Activated naive CD4-positive, alpha-beta T cell (primary cell): ENCODE measurements at places on chromosomes 1 and 21.

DNA sequence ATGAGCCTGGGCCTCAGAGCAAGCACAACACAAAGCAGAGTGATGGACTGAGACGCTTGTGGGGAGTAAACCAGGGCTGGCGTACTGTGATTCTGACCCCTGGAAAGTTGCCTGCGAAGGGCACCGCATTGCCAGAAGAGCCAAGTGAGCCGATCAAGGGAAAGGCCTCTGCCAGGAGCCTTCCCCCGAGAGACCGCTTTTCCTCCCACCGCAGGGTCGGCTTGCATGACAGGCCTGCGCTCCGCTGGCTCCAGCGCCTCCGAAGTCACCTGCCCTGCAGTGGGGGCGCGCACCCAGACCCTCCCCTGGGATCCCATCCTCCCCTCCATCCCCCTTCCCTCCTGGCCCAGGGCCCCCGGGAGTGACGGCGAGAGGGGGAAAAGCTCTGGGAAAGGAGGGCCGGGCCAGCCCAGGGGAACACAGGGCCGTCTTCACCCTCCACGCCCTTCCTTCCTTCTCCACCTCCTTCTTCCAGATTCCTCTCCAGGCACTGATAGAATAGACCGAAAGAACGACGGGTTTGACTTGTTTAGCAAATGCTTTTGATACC, 165.0 kb downstream of the TRIM33 start:
- no peak for DNase-seq

DNA sequence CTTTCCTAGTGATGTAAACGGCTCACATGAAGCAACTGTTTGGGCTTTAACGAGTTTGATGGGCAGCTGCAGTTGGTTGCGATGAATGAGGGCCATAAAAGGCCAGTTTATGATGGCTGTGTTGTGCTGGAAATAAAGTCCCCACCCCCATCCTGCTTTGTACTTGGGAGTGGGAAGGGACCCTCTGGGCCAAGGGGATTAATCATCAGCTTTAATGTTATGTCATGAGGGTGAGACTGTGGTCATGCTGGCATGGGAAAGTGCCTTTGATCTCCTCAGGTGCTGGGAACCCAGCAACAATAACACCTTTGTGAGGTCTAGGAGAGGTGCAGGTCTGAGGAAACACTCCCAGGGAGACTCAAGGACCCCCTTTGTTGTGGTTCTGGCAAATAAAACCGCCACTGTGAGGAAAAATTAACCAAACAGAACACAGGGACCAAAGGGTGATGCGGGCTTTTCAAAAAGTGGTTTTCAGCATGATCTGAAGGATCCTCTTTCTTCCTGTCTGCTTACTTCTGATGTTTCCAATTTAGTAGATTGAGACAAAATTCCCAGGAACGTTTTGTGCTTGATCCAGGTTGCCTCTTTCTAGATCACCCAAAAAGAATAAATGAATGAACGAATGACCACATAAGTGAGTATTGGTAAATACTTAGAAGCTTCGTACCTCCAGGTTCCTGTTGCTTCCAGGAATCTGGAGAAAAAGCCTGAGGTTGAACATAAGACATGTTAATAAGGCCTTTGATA, 257.8 kb upstream of the HOOK1 start:
- no peak for DNase-seq

- DNase-seq: no peak
Observed at GRCh38 chr21:42027822-42028765, 17.9 kb upstream of the ZBTB21 start.

DNA sequence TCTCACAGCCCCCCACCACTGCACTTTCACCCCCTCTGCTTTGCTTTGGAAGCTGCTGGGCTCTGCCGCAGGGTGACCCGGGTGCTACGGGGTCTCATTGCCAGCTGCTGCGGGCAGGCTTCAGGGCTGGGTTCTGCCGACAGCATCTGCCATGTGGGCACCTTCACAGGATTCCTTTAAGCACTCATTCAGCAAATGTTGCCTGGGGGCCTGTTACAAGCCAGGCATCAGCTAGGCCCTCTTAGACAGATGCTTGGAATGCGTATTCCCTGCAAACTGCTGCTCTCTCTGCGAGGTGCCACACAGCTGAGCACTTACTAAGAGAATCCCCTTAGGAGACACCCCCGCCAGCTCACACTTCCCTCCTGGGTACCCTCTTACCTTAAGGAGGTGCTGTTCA, 29.2 kb downstream of the COL16A1 start:
- no peak for DNase-seq

DNA sequence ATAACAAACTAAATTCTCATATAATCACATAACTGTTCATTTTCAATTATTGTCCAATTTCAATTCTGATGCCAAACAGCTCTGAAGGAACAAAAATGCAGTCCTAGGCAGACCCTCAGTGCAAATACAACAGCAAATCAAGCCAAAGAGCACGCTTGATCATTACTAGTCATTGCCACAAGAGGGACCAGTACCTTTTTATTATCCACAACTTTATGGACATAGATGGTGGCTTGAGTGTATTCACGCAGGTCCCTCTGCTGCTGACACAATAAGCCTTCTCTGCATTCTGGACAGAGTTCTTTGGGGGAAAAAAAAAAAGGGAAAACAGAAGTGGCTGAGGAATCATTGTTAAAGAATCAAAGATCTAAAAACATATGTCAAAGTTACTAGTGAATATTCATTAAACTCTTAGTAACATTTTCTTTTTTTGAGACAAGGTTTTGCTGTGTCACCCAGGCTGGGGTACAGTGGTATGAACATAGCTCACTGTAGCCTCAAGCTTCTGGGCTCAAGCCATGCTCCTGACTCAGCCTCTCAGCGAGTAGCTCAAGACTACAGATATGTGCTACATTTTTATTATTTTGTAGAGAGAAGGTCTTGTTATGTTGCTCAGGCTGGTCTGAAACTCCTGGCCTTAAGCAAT, 34.3 kb upstream of the RAP1GAP start:
- no peak for DNase-seq

- DNase-seq: no peak
Observed at GRCh38 chr1:22600071-22600816, 36.2 kb upstream of the C1QA start.

GRCh38 chr1:25746299-25747045, 53.5 kb upstream of the SELENON start:
- no peak for DNase-seq

DNA sequence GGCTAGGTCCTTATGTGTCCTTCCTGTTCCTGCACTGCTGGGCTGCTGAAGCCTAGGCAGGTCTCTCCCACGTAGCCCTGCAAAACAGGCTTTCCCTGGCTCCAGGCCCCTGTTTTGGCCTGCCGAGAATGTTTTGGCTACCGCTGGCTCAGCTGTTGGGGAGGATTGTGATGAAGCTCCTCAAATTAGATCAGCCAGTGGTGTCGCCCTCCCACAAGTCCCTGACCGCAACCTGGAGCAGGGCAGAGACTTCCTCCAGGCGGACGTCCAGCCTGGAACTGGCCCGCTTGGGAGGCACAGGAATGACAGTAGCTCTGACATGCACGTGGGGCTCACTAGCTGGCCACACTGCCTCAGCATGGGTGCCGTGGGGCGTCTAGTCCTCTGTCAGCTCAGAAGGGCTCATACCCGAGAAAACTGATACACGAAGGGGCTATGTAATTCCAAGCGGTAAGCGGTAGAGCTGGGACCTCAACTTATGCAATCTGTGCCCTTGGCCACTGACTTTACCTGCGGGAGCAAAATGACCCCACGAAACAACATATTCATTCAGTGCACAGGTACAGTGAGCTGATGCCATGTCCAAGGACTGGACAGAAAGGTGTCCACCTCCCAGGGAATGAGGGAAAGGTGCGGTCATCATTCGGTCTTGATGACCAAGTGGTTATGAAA, 26.6 kb downstream of the DHRS3 start:
- no peak for DNase-seq

DNA sequence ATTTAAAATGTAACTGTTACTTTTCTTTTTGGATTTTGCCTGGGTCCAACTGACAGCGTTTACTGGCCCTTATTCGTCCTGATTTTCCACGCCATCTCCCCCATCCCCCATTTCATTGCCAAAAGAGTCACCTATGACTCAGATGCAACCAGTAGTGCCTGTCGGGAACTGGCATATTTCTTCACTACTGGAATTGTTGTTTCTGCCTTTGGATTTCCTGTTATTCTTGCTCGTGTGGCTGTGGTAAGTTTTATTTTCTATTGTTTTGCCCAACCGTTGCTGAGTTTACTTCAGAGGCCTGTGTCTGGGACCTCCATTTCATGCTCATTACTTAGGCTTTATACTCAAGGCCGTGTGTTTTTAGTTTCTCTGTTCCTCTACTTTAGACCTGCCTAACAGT, 9.3 kb downstream of the LEPR start:
- DNase-seq: no peak

DNA sequence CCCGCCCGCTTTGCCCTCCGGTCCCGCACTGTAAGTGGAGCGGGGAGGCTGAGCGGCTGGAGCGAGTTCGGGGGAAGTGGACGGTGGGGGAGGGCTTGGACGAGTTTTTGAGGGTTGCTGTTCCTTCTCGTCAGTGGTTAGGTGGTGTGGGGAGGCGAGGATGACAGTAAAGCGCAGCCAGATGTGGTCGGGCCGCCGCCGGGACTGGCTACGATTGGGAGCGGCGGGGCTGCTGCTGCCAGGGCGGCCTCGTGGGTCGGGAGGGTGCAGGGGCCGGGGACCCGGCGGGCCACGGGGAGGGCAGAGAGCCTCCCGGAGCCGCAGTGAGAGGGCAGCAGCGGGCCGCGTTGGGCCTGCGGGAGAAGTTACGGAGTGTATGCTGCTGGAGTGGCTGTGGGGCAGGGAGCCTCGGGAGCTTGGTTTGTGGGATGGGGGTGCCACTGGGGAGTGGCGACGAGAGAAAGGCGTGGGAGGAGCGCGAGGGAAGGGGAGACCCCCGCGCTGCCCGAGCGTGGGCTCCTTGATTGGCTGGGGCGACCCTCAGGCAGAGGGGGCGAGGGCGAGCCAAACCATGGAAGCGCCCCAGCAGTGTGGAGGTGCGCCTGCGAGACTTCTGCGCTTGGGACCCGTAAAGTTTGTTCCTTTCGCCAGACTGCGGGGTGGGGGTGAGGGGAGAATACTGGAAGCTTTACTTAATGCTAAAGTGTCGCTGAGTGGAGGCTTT, 2.1 kb downstream of the ADGRL2 start:
- no peak for DNase-seq

DNA sequence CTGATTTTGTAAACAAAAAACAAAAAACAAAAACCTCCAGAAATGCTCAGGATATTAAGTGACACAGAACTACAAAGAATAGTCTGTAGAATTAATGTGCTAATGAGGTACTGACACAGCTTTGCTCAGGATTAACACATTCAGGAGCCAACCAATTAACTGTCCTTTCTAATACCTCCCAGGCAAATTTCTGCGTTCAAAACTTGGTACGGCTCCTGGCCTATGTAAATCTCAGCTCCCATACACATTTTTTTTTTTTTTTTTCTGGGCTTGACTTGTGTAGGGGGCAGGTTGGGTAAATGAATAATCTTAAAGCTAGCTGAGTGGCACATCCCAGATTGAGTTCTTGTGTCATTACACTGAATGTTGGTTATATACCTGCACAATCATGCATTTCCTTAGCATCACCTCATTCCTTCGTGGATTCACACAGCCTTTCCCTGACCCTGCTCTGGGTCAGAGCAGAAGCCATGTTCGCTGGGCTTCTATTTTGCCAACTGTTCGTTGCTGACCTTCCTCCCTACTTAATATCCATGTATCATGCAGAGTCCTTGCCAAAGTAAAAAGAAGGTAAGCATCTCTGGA, 12.6 kb upstream of the IER5 start:
- no peak for DNase-seq

DNA sequence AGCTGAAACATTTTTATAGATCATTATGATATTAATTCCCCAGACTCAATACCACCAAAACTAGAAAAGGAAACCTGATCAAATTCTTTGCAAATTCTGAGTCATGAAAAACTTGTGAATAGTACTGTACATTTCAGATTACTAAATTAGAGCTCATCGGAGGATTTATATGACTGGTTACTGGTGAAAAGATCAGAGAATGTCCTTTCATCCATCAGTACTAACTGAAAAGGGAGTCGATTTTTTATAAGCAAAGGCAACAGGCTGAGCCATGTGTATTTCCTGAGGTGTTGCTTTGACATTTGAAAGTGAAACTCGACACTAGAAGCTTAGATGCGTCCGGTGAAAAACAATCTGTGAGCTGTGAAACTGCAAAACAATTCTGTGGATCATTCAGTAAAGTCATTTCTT, 155.7 kb downstream of the TNFSF18 start:
- DNase-seq: no peak

DNA sequence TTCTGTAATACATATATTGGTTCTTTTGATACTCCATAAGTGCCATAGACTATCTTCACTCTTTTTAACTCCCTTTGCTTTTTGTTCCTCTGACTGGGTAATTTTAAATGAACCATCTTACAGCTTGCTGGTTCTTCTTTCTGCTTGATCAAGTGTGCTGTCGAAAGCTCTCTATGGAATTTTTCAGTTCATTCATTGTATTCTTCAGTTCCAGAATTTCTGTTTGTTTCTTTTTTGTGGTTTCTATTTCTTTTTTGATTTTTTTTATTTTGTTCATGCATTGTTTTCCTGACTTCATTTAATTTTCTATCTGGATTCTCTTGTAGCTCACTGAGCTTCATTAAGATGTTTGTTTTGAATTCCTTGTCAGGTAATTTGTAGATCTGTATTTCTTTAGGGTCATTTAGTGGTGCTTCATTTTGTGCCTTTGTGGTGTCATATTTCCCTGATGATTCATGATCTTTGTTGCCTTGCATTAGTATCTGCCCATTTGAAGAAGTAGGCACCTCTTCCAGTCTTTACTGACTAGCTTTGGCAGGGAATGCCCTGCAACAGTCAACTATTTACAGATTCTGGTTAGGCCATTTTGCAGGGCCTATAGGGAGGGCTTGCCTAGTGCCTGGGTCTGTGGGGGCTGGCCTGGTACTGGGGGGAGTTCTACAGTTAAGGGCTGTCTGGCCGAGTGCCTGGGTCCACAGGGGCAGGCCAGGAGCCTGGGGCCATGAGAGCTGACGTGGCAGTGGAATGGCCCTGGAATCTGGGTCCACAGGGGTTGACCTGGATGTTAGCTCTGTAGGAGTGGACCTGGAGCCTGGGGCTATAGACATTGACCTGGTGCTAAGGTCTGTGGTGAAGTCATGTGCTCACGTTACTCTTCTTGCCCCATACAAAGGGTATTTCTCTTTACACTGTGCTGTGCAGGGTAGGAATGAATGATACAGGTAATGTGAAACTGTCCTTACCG, 89.7 kb downstream of the MAGI3 start:
- DNase-seq: no peak

DNA sequence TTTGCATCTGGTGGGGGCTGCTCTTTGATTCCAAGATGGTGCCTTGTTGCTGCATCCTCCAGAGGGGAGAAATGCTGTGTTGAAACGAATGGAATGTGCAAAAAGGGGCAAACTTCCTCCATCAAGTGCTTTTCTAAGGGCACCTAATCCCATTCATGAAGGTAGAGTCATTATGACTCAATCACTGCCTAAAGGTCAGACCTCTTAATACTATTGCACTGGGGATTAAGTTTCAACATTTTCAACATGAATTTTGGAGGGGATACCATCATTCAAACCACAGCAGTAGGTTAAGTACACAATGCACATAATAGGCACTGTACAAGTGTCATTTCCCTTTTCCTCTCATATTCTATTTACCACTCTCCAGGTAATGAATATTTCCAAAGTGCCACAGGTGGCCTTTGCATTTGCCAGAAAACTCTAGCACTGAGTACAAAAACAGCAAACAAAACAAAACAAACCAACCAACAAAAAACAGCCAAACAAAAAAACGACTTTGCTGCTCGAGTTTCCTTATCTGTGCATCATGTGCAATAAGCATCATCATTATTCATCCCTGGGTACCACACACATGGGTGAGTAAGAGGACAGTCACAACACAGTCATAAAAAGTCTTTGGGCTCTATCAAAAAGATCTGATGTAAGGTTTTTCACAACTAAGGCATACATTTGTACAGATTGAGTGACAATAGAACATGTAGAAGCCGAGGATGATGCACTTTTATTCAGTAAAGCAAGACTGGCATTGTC, 42.5 kb downstream of the IFI44 start:
- DNase-seq: no peak
